Stimulated activated CD4-positive, alpha-beta T cell treated with anti-CD3 and anti-CD28 coated beads, Interleukin-12 subunit alpha, Interleukin-12 subunit beta, amount 100 ng/mL, for 24 hours (primary cell): ENCODE measurements at places on chromosomes 12 and 14.

DNA sequence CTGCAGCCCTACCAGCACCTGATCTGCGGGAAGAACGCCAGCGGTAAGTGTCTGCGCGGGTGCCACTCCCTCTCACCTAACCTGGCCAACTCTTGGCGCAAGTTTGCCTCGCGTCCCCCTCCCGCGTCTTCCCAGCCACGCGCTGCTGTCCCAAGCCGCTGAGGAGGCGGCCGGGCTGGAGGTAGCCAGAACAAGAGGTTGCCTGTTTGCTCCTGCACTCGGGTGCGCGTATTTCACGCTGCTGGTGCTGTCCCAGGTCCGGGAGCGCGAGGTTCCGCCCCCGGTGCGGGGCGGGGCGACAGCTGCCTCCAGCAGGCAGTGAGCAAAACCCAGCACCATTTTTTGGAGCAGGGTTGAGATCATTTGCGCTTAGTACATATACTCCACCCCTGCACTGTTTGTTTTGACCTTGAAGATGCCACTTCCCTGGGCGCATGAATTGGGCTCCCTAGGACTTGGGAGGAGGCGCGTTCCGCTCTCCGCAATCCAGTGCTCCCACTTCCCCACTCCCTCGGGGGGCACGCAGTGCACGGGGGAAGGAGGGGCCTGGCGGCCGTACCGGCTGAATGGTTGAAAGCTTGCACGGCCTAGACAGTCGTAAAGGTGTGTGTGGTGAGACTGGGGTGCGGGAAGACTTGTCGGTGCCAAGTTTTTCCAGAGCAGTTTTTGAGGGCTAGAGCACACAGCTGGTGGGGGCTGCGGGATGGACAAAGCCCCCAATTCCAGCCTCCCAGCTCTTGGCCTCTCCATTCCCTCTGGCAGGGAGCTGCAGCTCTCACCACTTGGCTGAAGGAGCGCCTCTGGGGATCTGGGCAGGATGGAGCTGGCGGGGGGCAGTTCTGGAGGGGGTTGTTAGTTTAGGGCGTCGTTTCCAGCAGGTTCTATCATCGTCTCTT, 226.9 kb upstream of the CRY1 start:
- peak; percentile 74 for DNase-seq

GRCh38 chr14:28876572-28876945, 110.0 kb downstream of the FOXG1 start:
- no peak for DNase-seq

DNA sequence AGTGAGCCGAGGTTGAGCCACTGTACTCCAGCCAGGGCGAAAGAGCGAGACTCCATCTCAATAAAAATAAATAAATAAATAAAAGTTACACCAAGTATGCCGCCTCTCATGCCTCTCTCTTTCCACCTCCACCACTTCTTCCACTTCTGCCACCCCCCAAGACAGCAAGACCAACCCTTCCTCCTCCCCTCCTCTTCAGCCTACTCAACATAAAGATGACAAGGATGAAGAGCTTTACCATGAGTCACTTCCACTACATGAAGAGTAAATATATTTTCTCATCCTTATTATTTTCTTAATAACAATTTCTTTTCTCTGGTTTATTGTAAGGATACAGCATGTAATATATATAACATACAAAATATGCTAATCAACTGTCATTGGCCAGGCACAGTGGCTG, 3.6 kb upstream of the TMED2 start:
- no peak for DNase-seq

GRCh38 chr12:51430196-51430895, 5.7 kb downstream of the SLC4A8 start:
- DNase-seq = no peak

- DNase-seq = no peak
Measured at GRCh38 chr14:31968956-31969698, 108.0 kb upstream of the ARHGAP5 start.

GRCh38 chr12:62191491-62192179, 68.6 kb upstream of the USP15 start:
- DNase-seq = no peak

DNA sequence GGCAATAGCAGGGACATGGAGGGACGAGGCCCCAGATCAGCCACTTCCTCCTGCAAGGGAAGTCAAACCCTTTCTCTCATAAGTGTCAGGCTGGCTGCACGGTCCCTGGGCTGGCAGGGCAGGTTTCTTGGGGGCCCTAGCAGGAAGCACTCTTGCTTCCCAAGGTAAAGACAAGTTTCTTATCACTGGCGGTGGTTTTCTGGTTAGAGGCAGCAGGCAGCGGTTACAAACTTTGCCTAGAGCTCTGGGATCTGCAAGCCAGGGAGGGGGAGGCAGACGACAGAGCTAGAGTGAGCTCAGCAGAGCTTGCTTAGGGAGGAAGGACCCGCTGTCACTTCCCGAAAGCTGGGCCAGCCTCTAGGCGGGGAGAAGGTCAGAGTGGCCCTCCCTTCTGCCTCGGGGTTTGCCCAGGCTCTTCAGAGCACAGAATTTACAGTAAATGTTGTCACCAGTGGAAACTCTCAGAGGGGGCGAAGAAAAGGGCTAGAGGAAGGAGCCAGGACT, 20.4 kb downstream of the BATF start:
- DNase-seq = peak; percentile 65

DNA sequence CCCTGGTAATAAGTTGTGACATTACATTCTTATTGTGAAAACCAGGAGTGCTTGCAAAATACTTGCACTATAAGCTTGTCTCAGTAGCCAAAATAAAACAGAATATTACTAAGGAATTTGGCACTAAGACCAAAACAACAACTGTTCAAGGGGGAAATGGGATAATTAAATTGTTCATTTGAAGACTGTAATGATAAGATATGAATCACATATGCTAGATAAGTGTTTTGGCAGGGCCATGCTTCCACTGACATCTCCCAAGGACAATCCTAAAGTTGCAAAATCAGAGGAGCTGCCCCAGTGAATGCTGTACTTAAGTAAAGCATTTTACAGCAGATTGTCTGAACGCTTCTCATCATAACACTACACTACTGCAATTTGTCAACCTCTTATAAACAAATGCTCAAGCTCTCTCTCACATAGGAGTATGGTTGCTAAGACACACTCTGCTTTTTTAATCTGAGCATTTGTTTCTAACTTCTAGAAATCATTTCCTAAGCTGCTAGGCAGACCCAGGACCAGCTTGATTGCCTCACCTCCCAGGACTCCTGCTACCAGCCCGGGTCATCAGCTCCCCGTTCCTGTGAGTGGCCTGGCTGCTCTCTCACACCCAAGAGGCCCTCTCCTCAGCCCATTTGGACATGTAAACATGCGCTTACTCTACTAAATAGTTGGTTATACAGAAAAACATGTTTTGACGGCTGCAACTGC, 191.5 kb downstream of the PAX9 start:
- no peak for DNase-seq

GRCh38 chr12:132833341-132833740, 4.7 kb upstream of the GOLGA3 start:
- DNase-seq = no peak

DNA sequence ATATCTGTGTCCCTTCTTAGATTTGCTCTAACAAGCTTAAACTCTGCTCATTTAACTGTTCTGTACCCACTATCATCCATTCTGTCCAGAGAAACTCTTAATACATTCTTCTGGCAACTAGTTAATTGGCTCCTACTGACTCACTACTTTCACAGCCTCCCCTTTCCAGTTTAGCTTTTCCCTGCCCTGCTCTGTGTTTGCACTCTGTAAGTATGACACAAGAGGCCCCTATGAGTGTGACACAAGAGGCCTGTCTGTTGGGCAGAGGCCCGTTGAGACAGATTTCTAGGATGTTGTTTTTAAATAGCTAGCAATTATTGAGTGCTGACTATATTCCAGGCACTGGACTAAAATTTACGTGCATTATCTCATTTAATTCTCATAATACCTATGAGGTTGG, 246.0 kb upstream of the DAAM1 start:
- no peak for DNase-seq

- no peak for DNase-seq
Measured at GRCh38 chr12:87428701-87429277, 600.4 kb downstream of the C12orf50 start.

GRCh38 chr12:389142-390096, at the start of gene KDM5A:
Gene KDM5A (minus strand): TSS chr12:389320. CDS start chr12:389091, 229 bp downstream.
- DNase-seq = peak; percentile 78

DNA sequence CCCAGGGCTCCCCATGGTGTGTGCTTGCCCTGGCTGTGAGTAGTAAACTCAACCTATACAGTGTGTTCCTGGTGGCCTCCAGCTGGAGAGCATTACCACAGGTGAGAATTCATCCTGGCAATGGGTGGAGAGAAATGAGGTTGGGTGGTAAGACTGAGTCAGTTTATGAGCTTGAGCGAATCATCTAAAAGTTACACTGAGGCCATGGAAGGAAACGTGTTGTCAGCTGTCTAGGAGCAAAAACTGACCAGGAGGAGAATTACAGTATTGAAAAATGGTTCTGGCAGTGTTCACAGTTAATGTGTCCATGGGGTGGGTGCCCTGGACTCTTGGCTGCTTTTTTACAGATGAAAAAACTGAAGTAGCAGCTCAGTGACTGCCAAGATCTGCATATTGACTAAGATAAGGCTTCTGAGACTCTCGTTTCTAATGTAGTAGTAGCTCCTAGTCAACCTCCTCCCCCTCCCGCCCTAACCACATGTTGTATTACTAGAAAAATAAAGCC, 202.0 kb upstream of the AMIGO2 start:
- no peak for DNase-seq

DNA sequence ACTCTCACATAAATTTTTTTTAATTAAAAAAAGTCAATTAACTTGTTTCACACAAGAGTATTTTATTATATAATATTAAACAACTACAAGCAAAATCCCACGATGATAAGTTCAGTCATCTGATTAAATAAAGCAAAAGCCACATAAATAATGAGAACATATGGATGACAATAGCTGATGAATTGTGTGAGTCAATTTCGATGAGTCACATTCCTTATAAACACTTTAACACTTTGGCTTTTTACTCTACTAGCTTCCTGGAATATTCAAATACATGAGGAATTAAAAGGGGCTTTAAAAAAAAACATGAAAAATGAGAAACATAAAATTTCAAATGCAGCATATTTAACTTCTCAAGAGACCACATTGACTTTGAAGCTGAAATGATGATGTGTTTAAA, 95.3 kb downstream of the BCAT1 start:
- no peak for DNase-seq

DNA sequence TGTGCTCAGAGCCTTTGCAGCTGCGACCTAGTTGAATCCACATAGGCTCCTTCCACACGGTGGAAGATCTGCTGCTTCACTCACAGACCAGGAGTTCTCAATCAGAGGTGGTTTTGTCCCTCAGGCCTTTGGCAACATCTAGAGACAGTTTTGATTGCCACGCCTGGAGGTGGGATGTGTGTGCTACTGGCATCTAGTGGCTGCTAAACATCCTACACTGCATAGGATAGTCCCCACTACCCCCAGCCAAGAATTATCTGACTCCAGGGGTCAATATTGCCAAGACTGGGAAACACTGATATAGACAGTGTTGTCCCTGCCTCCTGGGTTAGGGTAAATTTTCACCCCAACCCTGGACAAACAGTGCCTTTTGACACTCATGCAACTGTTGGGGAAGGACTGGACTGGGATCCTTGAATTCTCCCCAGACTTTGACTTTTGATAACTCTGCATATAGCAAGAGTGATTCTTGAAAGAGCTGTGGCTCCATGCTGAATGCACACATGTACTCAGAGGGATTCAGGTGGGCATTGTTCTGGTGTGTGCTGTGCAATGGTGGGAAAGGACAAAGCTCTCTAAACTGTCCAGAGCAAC, 39.8 kb downstream of the BAZ2A start:
- DNase-seq = no peak

DNA sequence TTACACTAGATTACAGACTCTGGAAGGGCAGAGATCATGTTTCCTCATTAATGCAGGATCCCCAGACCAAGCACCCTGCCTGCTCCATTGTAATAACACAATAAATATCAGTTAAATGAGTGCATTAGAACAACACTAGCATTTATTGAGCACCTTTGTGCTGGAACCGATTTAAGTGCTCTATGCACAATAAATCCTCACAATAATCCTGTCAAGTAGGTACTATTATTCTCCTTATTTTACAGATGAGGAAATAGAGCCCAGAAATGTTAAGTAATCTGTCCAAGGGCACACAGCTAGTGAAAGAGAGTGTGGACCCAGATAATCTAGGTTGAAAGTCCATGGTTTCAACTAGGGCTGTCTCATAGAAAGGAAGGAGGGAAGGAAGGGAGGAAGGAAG, 69.8 kb downstream of the MAP1LC3B2 start:
- DNase-seq = no peak

- DNase-seq = peak; percentile 52
Measured at GRCh38 chr12:810671-811415, 58.5 kb downstream of the WNK1 start.

DNA sequence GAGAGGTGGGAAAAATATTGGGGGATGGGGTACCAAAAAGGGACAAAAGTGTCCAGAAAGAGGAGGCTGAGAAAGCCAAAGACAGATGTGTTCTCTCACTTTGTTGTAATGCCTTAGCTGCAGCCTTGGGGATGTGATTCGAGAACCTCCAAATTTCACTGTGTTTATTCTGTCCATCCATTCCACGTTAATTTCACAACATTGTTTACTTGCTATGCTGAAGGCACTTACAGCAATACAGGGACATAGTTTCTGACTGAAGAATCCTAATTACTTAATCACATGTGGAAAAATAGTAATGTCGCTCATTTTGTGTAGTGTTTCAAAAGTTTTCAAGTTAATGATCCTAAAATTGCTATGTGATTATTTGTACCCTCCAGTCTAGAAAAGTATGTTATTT, 146.2 kb upstream of the SLC38A2 start:
- DNase-seq = no peak

- no peak for DNase-seq
Measured at GRCh38 chr14:24613747-24614146, 4.3 kb upstream of the GZMH start.

DNA sequence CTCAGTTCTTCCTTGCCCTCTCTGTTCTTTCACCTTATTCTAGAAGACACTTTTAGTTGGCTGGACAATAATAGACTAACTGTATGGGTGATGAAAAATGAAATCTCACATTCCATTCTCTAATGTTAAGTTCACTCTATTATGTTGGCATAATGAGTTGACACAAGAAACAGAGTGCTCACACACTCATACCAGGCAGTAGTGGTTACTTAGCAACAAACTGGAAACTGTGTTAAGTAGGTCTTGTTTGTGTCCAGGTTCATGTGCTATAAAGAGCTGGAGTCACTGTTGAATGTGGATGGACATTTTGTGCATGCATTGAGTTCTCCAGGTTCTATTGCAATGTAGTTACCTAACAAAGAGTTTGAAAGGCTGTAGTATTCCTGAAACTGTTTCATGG, 16.9 kb upstream of the PPP4R4 start:
- DNase-seq = no peak

DNA sequence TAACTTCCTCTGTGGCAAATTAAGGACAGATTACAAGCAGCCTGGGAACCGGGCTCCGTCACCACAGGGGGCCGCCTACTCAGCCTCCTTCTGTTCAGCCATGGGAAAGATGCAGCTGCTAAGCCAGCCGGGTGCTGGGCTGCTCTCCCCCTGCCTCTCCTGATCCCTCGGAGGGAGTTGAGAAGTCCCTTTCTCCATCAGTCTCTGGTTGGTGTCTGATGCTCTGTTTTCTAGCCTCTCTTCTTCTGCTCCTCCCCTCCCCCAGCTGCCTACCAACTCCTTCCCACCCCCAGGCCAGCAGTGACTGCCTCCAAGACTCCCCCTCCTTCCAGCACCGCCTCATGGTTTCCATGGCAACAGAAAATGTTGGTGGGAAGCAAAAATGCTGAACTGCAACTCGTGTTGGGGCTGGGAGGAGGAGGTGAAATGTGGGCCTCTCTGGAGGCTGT, 486.7 kb downstream of the APAF1 start:
- DNase-seq = no peak

- no peak for DNase-seq
Measured at GRCh38 chr12:112868459-112869041, 38.2 kb upstream of the OAS1 start.
